ENCODE measurements at places on chromosomes 1 and 21. TPM values are rescaled to one million over a fixed set of nuclear protein-coding genes. Genes with fewer than 3 reads are reported as not detected.

The TMOD4 gene
- 2.8 TPM for total RNA-seq

The LAMC1 gene
- total RNA-seq = not detected

The RHEX gene
- not detected for total RNA-seq

The OR2T29 gene
- not detected for total RNA-seq

The VCAM1 gene
- not detected for total RNA-seq

The PRKAA2 gene
- total RNA-seq = not detected

The B4GALT2 gene
- total RNA-seq = 20.1 TPM

The CASQ1 gene
- 0.11 TPM for total RNA-seq

The P3R3URF gene
- not detected for total RNA-seq

The TLR5 gene
- total RNA-seq = 0.61 TPM

The ZMPSTE24 gene
- 33.6 TPM for total RNA-seq

The FAM3B gene
- total RNA-seq = not detected

The TCHHL1 gene
- total RNA-seq = not detected

The KPRP gene
- total RNA-seq = not detected

The KCNJ9 gene
- not detected for total RNA-seq

The AADACL3 gene
- not detected for total RNA-seq

The CNIH4 gene
- total RNA-seq = 42.4 TPM

The NUAK2 gene
- total RNA-seq = 3.5 TPM

The CADM3 gene
- not detected for total RNA-seq

The TDRD10 gene
- not detected for total RNA-seq

The CASZ1 gene
- total RNA-seq = 7.7 TPM

The TMEM240 gene
- total RNA-seq = 1.1 TPM

The DCST1 gene
- total RNA-seq = not detected

The CFAP141 gene
- total RNA-seq = 0.50 TPM

The FAM151A gene
- total RNA-seq = not detected

The CNR2 gene
- 0.16 TPM for total RNA-seq

The SLC1A7 gene
- total RNA-seq = not detected

The UBXN10 gene
- total RNA-seq = 0.45 TPM

The CD1E gene
- not detected for total RNA-seq

The COL8A2 gene
- not detected for total RNA-seq

The CD52 gene
- 1,191 TPM for total RNA-seq

The FAM72B gene
- total RNA-seq = 22.5 TPM

The PAPPA2 gene
- total RNA-seq = not detected

The TFF2 gene
- not detected for total RNA-seq

The AKR7A3 gene
- total RNA-seq = 1.8 TPM

All from T-helper 2 cell treated with Interferon-gamma antibody and Interleukin-4, amounts not matched to agents 100 ng/mL and 5 ng/mL, for 36 hours (primary cell).